ENCODE measurements at places on chromosomes 11 and 22. TPM values are rescaled to one million over a fixed set of nuclear protein-coding genes. Genes with fewer than 3 reads are reported as not detected.

DNA sequence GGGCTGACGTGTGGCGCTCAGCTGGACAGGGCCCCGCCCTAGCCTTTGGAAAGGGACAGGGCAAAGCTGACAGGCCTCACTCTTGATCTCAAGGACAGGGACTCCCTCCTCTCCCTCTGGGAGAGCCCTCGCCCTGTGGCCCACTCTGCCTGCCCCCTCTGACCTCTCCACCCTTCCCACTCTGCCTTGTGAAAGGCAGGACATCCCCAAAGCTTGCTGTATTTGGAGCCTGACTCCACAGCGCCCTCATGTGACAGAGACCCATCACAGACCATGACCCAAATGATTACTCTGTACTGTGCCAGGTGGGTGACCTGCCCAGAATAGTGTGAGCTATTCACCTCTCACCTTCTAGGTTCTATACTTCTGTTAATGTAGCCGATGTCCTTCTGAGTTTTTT lies 18.8 kb downstream of the P2RY2 start:
- no peak overlapping the region for H3K4me3 ChIP-seq
- peaks cover 7% of the 10 kb centered on the region for H3K36me3 ChIP-seq
- no peaks in the 10 kb centered on the region for H3K27me3 ChIP-seq
- peak overlapping the region; percentile 87 for H3K27ac ChIP-seq
- H3K4me1 ChIP-seq, result no peaks in the 10 kb centered on the region

DNA sequence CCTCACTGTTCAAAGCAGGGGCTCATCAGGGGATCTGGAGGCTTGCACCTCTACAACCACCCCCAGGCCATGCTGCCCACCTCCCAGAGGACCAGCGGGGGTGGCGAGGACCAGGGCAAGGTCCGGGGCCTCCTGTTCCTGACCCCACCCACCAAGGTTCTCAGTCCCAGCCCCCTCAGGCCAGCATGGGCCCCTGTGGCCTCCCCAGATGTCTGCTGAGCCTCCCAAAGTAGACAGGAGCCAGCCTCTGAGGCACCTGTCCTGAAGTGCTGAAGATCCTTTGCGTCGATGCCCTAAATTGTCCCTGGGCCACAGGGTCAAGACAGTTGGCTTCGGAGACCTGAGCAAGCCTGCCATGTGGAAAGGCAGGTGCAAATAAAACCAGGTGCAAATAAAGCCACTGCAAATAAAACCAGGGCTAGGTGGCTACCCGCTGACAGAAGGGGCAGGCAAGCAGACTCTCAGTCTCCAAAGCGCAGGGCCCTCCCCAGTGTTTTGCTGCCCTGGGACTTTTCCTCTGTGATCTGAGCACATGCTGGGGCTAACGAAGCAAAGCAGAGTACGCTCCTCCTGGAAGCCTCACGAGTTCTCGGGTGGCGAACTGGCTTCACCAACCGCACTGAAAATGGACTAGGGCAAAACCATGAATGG lies 22.4 kb upstream of the ARFGAP3 start:
- H3K27me3 ChIP-seq, result no peaks in the 10 kb centered on the region
- no peak overlapping the region for H3K4me3 ChIP-seq
- H3K36me3 ChIP-seq, result peaks cover 97% of the 10 kb centered on the region
- no peaks in the 10 kb centered on the region for H3K4me1 ChIP-seq
- DNase-seq, result no peak

DNA sequence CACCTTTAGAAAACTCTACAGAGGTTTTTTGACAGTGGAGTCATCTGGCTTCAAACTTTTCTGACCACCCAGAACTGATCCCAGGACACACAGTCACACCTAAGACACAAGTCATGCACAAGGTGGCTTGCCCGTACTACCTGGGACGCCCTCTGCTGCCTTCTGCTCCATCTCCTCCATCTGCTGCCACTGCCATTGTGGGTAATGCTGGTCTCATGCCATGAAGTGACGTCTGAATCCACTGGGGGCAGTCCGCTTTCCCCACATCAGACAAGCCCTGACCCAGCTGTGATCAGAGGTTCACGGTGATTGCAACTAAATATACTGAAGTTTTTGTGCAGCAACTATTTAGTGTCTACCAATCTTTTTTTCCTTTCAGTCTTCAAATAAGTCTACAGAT lies 5.4 kb upstream of the NDUFS8 start:
- no peaks in the 10 kb centered on the region for H3K27me3 ChIP-seq
- no peak overlapping the region for H3K27ac ChIP-seq
- no peaks in the 10 kb centered on the region for H3K36me3 ChIP-seq

Gene SCO2
- 0.94 TPM for total RNA-seq

DNA sequence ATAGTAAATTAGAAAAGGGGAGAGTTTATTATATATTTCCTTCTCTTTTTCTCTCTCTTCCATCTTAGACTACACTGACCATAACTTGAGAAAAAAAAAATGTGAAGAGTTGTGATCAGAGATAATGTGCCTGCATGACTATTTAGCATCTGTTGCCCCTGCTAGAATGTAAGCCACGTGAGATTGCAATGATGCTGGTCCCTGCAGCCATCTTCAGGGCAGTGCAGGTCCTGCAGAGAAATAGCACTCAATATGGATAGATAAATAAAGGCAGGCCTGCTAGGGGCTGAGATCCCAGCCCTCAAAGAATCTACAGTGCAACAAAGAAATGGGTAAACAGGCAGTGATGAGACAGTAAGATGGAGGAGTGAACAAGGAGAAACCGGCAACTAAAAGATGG lies 7.8 kb upstream of the DKK3 start:
- H3K4me3 ChIP-seq, result no peak overlapping the region
- H3K27ac ChIP-seq, result peak overlapping the region; percentile 74
- H3K27me3 ChIP-seq, result no peaks in the 10 kb centered on the region
- H3K36me3 ChIP-seq, result no peaks in the 10 kb centered on the region

DNA sequence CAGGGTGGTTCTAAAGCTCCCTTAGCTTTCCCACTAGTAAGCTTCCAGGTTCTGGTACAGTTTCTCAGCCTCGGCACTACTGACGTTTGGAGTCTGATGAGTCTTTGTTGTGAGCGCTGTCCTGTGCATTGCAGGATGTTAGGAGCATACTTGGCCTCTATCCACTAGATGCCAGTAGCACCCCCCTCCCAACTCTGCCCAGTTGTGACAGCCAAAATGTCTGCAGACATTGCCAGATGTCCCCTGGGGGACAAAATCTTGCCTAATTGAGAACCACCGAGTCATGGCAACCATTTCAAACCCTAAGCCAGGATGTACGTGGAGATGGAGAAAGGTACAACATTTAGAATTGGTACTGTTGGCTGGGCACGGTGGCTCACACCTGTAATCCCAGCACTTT lies 68.7 kb downstream of the PTPRJ start:
- no peak overlapping the region for H3K27ac ChIP-seq
- H3K4me1 ChIP-seq, result peaks cover 7% of the 10 kb centered on the region
- H3K36me3 ChIP-seq, result no peaks in the 10 kb centered on the region
- DNase-seq, result no peak

GRCh38 chr11:126129727-126130671 lies 67.3 kb upstream of the CDON start:
- H3K36me3 ChIP-seq, result no peaks in the 10 kb centered on the region
- DNase-seq, result no peak
- no peaks in the 10 kb centered on the region for H3K4me1 ChIP-seq
- no peak overlapping the region for H3K27ac ChIP-seq

GRCh38 chr11:16011396-16011795 lies 344.9 kb downstream of the SOX6 start:
- H3K27me3 ChIP-seq, result no peaks in the 10 kb centered on the region
- no peak for DNase-seq
- no peak overlapping the region for H3K27ac ChIP-seq
- H3K4me3 ChIP-seq, result no peak overlapping the region
- H3K4me1 ChIP-seq, result peaks cover 18% of the 10 kb centered on the region

Gene KRTAP5-2
- total RNA-seq, result not detected

DNA sequence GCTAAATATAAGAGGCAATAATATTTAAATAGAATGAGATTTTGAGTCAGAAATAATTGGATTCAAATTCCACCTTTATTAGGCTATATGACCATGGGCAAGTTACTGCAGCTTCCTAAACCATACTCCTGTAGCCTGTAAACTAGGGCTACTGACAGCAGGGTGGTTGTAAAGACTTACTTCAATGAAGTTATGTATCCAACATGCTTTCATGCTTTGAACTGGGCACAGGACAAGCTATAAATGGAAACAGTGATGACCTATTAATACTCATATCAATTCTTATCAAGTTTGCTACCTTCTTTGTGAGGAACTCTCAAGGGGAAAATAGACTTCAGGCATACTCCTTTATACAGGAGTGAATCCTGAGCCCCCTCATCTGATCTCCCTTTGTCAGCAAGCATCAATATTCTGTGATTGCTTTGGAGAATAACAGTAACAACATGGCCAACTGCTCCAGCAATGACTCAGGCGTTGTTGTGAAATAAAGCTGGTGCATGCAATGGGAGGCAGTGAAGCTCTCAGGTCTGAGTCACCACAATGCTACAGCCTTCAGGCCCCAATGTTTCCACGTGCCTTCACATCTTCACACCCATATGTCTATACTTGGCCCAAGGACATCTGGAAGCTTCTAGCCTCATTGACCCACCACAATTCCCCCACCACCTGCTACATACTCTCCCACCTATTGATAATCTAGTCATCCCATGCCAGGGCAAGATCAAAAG lies 102.5 kb downstream of the KCNA4 start:
- H3K4me1 ChIP-seq, result no peaks in the 10 kb centered on the region
- H3K27me3 ChIP-seq, result no peaks in the 10 kb centered on the region
- no peaks in the 10 kb centered on the region for H3K36me3 ChIP-seq
- H3K27ac ChIP-seq, result no peak overlapping the region
- no peak for DNase-seq

DNA sequence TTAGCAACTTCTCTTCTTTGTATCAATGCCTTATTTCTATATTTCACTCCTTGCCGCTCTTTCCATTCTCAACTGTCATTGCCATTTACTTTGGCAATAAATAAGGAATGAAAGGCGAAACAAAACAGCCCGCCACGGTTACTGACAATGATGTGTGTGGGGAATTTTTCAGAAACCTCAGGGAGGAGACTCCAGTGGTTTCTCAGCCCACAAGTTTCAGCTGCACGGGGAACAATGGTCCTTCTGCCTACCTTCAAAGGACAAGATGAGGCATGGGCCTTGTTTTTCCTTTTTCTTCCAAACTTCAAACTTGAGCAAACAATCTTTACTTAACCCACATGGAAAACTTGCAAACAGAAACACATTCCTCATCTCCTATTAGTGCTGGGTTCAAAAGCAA lies 409.4 kb downstream of the METTL15 start:
- H3K4me3 ChIP-seq, result no peak overlapping the region
- no peaks in the 10 kb centered on the region for H3K4me1 ChIP-seq
- H3K27ac ChIP-seq, result no peak overlapping the region
- H3K27me3 ChIP-seq, result no peaks in the 10 kb centered on the region
- H3K36me3 ChIP-seq, result no peaks in the 10 kb centered on the region
- no peak for DNase-seq

- no peak overlapping the region for H3K27ac ChIP-seq
- DNase-seq, result no peak
- H3K4me3 ChIP-seq, result no peak overlapping the region
- H3K4me1 ChIP-seq, result peaks cover 9% of the 10 kb centered on the region
- H3K36me3 ChIP-seq, result peaks cover 33% of the 10 kb centered on the region
Measured at GRCh38 chr22:46803031-46803880, 40.8 kb downstream of the TBC1D22A start.

DNA sequence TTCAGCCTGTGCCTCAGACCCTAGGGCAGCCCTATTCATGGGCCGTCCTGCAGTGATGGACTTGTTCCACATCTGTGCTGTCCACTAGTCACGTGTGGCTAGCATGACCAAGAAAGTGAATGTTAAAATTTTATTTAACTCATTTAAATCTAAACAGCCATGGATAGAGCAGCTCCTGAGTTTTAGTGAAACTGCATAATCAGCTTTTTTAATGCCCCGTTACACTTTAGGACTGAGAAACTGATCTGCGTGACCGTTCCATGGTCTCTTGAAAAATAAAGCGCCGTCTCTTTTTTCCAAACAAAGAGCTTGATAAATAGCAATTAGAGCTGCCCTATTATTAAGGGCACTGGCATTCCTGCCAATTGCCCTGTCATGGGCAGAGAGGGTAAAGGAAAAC lies 76.5 kb upstream of the SNX19 start:
- H3K36me3 ChIP-seq, result no peaks in the 10 kb centered on the region
- no peaks in the 10 kb centered on the region for H3K27me3 ChIP-seq
- no peak for DNase-seq
- H3K4me1 ChIP-seq, result no peaks in the 10 kb centered on the region

GRCh38 chr11:118084247-118084646 lies 2.5 kb downstream of the SMIM35 start:
- no peak for DNase-seq
- peaks cover 13% of the 10 kb centered on the region for H3K4me1 ChIP-seq
- no peak overlapping the region for H3K4me3 ChIP-seq

Gene SHANK2
- total RNA-seq, result 0.07 TPM

DNA sequence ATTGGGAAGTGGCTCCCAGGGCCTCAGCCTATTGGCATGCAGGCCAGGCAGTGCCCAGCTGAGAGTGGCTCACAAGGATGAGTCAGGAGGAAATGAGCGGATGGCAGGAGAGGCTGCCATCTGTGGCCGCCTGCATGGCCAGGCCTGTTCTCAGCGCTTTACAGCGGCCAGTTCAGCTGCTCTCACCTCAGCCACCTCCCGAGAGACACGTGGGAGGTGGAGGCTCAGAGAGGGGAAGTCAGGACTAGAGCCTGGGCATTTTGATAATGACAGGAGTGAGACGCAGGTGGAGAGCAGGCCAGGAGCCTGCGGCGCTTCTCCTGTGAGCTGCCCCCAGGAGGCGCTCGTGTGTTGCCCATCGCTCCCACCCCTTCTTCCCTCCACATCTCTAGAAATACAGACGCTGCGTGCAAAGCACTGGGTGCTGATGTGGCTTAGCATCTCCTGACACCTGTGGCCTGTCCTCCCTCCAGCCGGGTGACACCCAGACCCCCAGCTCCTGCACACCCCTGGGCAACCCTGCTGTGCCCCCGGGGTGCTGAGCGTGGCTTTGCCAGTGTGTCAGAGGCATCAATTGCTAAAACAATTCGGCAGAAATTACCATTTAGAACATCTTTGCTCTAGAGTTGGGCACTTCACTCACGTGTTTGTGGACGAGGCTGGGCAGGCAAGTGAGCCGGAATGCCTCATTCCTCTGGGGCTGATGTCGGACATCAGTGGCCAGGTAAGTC lies 21.4 kb upstream of the PANX2 start:
- DNase-seq, result no peak
- no peak overlapping the region for H3K27ac ChIP-seq
- H3K27me3 ChIP-seq, result no peaks in the 10 kb centered on the region
- H3K4me1 ChIP-seq, result no peaks in the 10 kb centered on the region

Gene ASPHD2
- 0.11 TPM for total RNA-seq

GRCh38 chr22:43238526-43239006 lies 51.6 kb upstream of the TTLL12 start:
- no peaks in the 10 kb centered on the region for H3K36me3 ChIP-seq
- no peak overlapping the region for H3K4me3 ChIP-seq
- H3K4me1 ChIP-seq, result no peaks in the 10 kb centered on the region
- H3K27ac ChIP-seq, result no peak overlapping the region
- DNase-seq, result no peak

Measured in right atrium auricular region (tissue), 2 donors.